Stimulated activated CD4-positive, alpha-beta T cell treated with anti-CD3 and anti-CD28 coated beads, TNF-alpha, amount 100 ng/mL, for 1 hour (primary cell): ENCODE measurements at places on chromosomes 13 and 19.

DNA sequence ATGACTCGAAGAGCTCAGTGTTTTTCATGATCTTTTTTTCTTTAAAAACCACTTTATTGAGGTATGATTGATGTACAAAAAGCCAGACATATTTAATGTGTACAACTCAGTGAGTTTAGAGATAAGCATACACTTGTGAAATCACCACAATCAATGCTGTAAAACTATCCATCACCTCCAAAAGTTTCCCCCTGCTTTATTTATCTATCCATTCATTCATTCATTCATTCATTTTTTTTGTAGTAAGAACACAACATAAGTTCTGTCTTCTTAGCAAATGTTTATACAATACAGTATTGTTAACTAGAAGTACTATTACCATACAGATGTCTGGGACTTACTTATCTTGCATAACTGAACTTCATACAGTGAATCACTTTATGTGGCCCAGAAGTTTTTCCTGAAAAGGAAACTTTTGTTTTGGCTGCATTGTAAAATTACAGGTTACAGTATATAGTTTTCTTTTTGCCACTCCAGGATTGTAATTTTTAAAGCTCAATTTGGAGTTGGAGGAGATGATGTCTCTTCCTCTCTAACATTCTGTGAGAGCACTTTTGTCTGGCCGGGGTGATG is 6.7 kb downstream of the RAP2A start:
- no peak for DNase-seq

- DNase-seq: no peak
Measured at GRCh38 chr19:1748115-1748872, 5.0 kb upstream of the ONECUT3 start.

DNA sequence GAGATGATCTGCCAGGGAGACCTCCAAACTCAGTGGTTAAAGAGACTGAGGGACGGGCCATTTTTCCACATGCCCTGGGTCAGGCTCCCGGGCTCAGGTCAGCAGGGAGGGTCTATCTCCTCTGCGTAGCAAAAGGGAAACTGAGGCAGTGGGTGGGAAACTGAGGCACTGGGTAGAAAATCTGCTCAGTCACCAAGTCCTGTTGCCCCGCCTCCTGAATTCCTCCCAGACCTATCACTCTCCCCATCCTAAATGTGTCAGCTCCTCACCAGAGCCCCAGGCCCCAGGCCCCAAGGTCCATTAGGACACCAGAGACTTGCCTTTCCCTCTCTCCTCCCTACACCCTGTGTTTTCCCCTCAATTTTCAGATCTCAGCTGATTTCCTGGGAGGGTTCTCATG is 2.4 kb downstream of the CD320 start:
- DNase-seq: no peak

DNA sequence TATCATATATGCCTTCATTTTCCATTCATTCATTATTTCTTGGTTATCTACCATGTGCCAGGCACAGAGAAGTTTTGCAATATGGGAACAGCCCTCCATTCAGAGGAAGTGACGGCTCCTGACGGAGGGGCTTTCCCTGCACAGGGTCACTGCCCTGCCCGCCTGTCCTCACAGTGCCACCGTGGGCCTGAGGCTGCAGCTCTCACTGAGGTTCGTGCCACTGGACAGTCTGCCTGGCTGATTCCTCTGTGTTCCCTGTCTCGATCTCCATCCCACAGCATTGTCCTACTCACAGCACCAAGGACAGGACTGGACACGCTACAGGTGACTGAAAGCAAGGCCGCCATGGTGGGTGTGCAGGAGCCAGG is 92.7 kb downstream of the TSHZ3 start:
- DNase-seq: no peak

DNA sequence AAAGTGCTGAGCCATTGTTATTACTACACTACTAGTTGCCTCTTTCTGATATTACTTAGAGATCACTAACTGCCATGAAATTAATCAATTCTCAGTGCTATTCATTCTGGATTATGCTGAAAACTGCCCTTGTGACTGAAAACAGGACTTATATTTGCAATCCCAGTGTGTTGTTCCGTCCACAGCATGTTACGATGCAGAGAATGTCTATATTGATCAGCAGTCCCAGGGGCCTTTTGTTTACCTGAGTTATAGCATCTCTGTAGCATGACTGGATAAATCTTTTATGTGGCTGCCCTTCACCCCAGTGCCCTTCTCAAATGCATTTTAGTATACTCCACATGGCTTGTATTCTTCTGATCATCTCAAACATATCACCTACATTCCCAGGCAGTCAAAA is 251.0 kb downstream of the GPC5 start:
- no peak for DNase-seq

DNA sequence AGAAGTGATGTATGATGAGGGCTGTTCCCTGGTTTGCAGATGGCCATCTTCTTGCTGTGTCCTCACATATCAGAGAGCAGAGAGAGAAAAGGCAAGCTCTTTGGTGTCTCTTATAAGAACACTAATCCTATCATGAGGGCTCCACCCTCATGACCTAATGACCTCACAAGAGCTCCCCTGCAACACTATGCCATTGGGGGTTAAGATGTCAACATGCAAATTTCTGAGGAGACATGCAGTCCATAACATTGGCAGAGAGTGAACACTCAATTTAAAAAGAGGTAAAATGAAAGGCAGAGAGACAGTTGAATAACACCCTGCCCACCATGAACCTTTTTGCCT is 10.9 kb downstream of the FAM187B start:
- no peak for DNase-seq

GRCh38 chr19:6238256-6238642 is 41.5 kb downstream of the MLLT1 start:
- no peak for DNase-seq

GRCh38 chr13:80690208-80690607 is 349.3 kb upstream of the SPRY2 start:
- no peak for DNase-seq

GRCh38 chr13:112668924-112669323 is 20.9 kb upstream of the ATP11A start:
- DNase-seq: no peak
